ENCODE measurements at places on chromosomes 2 and 18.

DNA sequence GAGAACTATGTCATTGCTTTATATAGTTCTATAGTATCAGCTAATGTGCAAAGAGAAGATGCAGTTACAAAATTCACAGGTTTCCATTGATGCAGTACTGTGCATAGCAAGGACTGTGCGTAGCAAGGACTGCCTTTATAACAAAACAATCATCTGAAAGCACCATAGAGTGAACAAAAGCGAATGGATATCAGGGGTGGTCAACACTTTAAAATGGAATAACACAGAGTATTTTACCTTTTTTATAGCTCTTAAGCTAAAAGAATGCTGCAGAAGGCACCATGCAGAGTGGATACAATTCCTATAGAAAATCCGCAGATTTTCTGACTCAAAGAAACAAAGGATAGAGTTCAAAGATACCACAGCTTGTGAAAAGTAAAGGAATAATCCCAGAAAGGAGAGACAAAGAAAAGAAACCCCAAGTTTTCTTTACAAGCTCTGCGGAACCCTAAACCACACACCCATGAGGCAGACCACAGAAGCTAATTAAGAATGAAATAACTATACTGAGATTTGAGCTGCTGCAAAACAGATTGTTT lies 229.9 kb upstream of the DTNA start:
- DNase-seq: no peak

DNA sequence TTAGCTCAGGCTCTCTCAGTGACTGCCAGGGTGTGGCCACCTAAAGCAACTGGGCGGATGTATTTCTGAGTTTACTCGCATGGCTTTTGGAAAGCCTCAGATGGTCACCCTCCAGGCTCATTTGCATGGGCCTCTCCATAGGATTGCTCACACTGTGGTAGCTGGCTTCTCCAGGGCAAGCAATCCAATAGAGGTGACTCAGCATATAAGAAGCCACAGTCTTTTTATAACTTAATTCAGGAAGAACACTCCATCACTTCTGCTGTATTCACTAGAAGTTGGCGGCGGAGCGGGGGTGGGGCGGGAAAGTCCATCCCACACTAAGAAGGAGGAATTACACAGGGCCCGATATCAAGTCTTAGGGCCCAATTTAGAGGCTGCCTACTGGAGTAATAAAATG lies 3.6 kb upstream of the DOK6 start:
- no peak for DNase-seq

GRCh38 chr18:45745817-45746461 lies 22.0 kb downstream of the SLC14A1 start:
- no peak for DNase-seq

- no peak for DNase-seq
Observed at GRCh38 chr2:60498127-60498815, 55.2 kb downstream of the BCL11A start.

- peak; percentile 38 for DNase-seq
Observed at GRCh38 chr2:68828887-68829708, 42.1 kb downstream of the BMP10 start.

DNA sequence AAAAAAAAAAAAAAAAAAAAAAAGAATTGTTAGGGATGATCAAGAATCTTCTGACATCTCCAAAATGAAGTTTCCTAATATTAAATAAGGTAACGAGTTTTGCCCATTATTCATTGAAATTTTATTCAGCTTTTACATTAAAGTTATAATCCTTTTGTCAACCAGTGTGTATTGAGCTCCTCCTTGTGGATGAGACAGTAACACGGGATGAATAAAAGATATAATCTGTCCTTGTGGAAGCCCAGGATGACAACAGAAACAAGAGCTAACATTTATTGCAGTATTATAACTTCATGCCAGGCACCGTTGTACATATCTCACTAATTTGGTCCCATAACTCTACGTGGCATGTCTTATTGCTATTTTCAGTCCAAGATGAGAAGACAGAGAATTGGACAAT lies 33.4 kb upstream of the SERPINB7 start:
- no peak for DNase-seq

DNA sequence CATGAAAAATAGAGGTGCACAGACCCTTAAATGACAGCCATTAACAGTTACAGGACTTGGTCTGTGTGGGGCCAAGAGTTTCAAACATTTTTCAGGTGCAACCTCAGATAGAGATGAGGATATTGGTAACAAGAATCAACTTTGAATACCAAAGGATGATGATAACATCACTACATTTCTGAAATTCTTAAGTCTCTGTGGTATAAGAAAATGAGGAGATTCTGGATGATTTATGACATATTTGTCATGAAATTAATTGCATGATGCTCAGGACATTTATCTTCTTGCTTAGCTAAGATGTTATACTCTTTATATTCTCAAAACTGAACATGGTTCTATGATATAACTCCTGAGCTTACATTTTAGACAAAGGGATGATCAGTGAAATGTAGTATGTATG lies 471.8 kb upstream of the CWC22 start:
- no peak for DNase-seq

All from stimulated activated CD4-positive, alpha-beta T cell treated with anti-CD3 and anti-CD28 coated beads, Interleukin-2, amount 100 ng/mL, for 48 hours (primary cell).